Naive thymus-derived CD8-positive, alpha-beta T cell (primary cell): ENCODE measurements at places on chromosomes 16 and 17. TPM values are rescaled to one million over a fixed set of nuclear protein-coding genes. Genes with fewer than 3 reads are reported as not detected.

GRCh38 chr17:8420041-8420934 is 15.4 kb upstream of the NDEL1 start:
- no peak for DNase-seq

GRCh38 chr17:28511858-28512461 is 5.8 kb downstream of the FOXN1 start:
- DNase-seq = no peak

GRCh38 chr17:43578699-43579565 is 32.8 kb upstream of the ETV4 start:
- no peak for DNase-seq

DNA sequence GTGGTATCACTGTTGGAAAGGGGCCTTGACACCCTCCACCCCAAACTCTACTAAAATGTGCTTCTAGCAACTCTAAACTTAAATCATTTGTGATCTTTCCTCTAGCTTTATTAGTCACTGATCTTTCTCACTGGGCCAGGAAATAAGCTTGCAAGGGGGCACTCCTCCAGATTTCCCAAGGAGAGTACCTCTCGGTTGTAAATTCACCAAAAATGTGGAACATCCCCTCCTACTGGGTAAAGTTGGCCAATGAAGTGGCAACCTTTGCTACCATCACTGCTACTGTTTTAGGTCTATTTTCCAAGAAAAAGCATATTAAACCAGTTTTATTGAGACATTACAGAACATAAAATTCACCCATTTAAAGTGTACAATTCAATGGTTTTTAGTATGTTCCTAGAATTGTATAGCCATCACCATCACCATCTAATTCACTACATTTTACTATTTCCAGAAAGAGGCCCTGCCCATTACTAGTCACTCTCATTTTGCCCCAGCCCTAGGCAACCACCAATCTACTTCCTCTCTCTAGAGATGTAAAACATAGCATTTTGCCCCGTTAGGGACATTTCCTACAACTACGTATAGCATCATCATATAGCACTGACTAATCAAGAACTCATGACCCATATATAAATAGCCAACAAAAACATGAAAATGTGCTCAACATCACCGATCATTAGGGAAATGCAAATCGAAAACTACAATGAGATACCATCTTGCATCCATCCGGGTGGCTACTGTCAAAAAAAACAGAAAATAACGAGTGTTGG is 44.6 kb upstream of the ADCY9 start:
- DNase-seq = no peak

- no peak for DNase-seq
These were observed 48.3 kb downstream of the ADCY7 start for GRCh38 chr16:50314665-50315064.

DNA sequence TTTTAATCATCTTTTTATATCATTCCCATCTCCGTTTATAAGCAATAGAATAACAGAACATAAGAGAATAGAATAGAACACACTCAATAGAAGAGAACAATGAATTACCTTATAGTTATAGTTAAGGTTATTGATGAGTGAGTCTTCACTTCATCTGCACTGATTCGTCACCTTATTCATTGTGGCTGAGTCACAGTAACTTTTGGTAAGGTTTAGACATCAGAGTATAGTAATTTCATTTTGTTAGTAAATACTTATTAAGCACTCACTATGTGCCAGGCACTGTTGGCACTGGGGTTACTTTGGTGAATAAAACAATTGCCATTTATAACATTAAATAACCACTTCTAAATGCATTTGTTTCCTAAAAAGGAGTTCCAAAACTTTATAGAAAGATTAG is 22.5 kb downstream of the PHKB start:
- DNase-seq = no peak

DNA sequence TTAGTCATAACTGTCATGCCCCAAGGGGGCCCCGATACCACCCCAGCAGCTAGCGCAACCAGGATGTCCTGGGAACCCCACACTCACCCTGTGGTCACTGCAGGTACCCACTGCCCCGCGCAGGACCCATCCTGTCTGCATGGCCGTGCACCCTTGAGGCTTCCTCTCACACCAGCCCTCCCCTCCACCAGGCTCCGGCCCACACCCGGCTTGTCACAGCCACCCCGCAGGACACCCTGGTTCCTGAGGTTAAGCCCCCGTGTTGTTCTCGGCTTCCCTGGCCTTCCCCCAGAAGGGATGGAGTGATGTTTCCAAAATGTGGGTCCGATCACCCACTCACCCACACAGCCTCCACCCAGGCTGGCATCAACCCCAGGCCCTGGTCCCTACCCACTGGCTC is 7.5 kb downstream of the DNASE1L2 start:
- no peak for DNase-seq

- no peak for DNase-seq
These were observed 16.2 kb upstream of the CD300E start for GRCh38 chr17:74639704-74640151.

The KRT20 gene
- total RNA-seq = not detected

GRCh38 chr17:73941919-73942530 is 261.5 kb upstream of the RPL38 start:
- no peak for DNase-seq

The PSMC3IP gene
- total RNA-seq = 4.6 TPM

DNA sequence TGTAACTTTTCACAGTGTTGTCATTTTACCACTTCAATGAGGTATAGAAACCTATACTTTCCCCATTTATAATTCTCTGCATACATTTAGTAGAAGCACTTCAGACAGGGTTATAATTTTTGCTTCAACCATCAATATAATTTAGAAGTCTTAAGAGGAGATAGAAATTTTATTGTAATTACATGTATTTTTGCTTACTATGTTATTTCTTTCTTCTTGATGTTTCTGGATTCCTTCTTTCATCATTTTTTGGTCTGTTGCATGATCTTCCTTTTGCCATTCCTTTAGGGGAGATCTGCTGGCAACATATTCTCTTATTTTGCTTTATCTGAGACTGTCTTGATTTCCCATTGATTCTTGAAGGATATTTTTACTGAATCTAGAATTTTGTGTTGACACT is 31.1 kb downstream of the SPECC1 start:
- DNase-seq = no peak

DNA sequence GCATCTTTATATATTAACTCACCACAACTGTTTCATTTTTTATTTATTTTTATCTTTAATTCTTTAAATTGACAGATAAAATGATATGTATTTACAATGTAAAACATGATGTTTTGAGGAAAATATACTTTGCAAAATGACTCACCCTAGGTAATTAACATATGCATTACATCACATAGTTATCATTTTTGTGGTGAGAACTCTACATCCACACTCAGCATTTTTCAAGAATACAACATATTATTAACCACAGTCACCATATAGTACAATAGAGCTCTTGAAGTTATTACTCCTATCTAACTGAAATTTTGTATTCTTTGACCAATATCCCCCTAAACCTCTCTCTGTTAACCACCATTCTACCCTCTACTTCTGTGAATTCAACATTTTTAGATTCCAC is 194.7 kb upstream of the KIF2B start:
- DNase-seq = no peak

The CDH5 gene
- not detected for total RNA-seq
